Keratinocyte (primary cell): ENCODE measurements at places on chromosomes 12 and 14.

- no peak for DNase-seq
Observed at GRCh38 chr12:84805474-84805858, 107.1 kb downstream of the SLC6A15 start.

DNA sequence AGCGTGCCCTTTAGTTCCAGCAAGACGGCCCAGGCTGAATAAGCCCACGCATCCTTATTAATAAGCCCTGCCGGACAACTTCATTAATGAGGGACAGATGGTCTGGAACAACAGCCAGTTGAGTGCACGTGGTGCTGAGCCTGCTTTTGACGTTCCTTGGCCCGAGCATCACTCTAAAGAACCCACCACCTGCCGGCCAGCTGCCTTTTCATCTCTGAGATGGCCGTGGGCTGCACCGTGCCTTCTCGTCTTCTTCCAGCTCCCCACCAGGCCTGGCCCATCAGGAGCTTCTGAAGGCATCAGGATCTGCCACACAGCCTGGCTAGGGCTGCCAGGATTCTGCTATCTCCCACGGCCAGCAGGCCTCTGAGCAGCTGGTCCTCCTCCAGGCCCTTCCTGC is 80.0 kb downstream of the AACS start:
- DNase-seq: no peak

- no peak for DNase-seq
Observed at GRCh38 chr14:100548295-100548655, 38.9 kb downstream of the BEGAIN start.

DNA sequence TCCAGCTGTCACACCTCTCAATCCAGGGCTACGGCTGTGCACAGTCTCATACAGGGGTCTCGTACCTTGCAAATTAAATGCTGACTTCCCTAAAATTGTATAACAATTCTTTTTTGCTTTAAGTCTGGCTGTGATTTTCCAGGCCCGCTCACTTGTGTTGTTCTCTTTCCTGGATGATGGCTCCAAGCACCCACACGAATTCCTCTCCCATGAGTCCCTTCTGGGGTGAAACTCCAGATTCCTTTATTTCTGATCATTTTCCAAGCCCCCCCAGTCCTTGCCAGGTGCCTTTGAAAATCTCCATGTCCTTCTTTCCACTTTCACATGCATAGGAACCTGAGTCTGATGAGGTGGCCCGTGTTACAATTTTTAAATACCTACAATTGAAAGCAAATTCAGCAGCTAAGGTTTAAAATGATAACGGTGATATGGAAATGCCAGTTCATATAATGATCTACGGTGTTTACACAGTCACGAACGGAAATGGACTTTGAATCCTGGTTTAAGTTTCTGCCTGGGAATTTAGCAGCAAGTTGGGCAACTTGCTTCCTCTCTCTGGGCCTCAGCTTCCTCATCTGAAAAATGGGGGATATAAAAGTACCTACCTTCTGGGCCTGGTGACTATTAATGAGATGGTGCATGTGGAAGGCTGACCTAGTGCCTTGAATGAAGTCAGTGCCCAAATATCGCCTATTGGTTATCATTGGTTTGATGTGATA is 85.5 kb downstream of the STAB2 start:
- DNase-seq: no peak

- DNase-seq: no peak
Observed at GRCh38 chr14:52002542-52002941, 13.2 kb downstream of the RTRAF start.

GRCh38 chr14:94142247-94142646 is 12.8 kb upstream of the IFI27L2 start:
- DNase-seq: no peak

DNA sequence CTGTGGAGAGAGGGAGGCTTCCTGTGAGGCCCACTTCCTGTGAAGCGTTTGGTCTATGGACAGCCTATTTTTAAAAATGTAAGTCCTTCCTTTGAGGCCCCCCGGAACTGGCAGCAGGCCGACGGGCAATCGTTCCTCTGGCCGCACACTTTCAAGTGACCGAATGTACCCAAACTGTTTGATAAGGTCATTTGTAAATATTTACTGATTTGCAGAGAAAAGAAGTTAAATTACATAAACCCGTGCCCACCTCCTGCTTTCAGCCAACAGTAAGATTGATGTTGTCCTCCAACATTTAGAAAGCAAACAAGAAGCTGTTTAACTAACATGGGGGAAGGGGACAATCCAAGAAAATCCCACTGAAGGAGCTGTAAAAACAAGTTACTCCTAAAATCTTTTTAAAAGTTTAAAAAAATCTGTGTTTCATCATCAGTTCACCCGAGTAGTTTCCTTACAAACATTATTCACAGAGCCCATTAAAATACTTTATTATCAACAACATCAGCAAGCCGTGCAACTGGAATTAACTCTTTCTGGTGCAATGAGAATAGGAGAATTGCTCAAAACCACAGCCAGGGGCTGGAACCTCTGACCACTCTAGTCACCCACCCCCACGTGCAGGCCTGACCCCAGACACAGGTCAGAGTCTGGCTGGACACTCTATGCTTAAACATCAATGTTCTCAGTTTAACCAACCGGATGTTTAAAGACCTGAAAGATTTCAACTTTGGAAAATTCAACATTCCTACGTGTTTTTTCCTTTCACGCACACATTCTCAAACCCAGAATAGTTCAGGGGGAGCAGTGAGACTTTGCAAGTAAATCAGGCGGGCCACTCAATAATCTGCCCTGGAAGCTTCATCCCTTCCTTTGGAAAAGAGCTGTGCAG is 65.3 kb downstream of the FOXN3 start:
- no peak for DNase-seq

DNA sequence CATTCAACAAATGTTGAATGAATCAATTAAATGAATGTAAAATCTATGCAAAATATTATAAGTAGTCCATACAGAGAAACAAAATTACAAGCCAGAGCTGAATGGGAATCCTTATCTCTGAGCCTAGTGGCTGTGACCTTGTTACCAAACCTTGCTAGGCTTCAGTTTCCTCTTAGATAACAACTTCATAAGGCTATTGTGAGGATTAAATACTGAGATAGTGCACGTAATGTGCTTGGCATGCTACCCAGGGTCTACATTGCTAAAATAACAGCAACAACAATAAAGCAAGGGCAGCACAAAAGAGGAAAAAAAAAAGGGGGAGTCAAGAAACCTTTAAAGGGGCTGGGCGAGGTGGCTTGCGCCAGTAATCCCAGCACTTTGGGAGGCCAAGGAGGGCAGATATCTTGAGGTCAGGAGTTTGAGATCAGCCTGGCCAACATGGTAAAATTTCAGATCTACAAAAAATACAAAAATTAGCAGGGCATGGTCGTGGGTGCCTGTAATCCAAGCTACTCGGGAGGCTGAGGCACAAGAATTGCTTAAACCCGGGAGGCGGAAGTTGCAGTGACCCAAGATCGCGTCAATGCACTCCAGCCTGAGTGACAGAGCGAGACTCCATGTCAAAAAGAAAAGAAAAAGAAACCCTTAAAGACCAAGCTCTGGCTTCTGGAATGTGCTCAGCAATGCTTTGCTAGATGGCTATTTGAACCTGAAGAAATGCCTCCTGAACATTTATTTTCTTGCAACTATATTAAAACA is 14.1 kb downstream of the STAB2 start:
- no peak for DNase-seq

GRCh38 chr14:102901633-102902032 is 20.8 kb upstream of the AMN start:
- no peak for DNase-seq

DNA sequence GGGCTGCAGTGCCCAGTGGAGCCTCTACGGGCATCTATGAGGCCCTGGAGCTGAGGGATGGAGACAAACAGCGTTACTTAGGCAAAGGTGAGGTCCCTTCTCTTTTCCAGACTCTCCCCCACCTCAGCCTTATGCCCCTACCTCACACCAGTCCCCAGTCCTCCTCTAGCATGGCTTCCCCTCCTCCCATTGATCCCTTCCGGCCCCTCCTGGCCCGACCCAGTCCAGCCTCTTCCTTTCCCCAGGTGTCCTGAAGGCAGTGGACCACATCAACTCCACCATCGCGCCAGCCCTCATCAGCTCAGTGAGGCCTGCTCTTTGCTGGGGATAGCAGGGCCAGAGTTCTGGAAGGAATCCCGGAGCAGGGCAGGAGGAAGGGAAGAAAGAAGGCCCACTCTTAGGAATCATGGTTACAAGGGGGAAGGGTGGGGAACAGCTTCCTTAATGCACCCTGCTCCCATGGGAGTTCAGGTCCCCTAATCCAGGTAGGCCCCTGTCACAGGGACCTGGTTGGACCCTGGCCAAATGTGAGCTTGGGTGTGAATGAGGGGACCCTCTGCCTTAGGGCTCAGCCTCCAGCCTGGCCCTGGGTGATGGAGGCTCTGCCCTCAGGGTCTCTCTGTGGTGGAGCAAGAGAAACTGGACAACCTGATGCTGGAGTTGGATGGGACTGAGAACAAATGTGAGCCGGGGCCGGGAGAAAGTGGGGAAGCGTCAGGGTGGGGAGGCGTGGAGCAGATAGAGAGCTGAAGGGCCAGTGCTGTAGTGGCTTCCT is 2.2 kb downstream of the ENO2 start:
- no peak for DNase-seq

- DNase-seq: no peak
Observed at GRCh38 chr12:45336762-45337596, 121.1 kb downstream of the ANO6 start.

GRCh38 chr12:455821-456220 is 3.9 kb upstream of the B4GALNT3 start:
- DNase-seq: no peak

GRCh38 chr12:109900752-109901580 is 892 bp downstream of the TCHP start:
- no peak for DNase-seq

- DNase-seq: no peak
Observed at GRCh38 chr12:66648033-66648735, 30.7 kb downstream of the GRIP1 start.

GRCh38 chr14:58954901-58955861 is 233.3 kb upstream of the DAAM1 start:
- no peak for DNase-seq

DNA sequence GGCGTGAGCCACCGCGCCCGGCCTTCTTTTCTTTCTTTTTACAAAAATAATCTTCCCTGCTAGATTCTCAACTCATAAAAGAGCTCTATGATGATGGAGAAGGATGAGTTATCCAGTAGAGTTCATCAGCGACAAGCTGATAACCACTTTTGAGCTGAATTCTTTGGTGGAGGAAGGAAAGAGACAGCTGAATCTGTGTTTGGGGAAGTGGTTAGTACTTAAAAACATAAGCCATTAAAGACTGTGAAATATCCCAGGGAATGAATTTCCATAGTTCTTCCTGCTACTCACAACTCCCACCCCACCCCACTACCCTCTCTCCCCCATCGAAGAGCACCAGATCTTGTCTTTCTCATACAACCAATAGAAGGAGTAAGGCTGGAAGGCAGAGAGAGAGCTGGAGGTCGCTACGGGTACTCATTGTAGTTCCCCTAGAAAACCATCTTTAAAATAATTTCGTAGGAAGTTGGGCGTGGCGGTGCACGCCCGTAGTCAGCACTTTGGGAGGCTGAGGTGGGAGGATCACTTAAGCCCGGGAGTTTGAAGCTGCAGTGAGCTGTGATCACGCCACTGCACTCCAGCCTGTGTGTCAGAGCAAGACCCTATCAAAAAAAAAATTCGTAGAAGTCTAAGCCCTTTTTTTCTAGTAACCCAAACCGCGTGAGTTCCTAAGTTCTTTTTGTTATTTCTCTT is 647 bp upstream of the ESPL1 start:
- DNase-seq: no peak

DNA sequence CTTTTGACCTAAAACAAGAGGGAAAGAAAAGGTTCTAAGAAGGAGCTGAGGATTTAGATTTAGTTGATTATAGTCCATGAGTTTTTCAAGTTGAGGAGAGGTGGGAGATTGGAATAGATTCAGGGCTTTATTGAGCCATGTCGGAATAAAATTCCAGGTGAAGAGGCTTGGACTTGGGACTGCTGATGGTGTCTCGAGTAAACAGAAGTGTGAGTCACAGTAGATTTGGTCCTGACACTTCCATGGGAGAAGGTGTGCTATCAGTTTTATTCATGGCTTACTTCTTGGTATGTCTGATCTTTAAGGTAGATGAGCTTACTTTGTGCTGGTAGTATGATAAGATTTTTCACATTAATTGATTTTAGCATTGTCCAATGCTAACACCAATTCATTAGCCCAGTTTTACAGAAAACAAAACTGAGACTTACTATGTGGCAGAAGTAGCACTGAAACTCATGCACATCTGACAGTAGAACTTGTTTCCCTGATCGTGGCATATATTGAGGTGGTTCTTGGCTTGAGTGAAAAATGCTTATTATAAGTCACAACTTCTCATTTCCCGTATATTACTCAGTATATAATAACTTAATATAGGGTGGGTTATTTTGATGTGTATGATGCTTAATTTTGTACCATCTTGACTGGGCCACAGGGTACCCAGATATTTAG is 172.4 kb upstream of the IGF1 start:
- DNase-seq: no peak

GRCh38 chr14:81127785-81128184 is 93.0 kb downstream of the GTF2A1 start:
- DNase-seq: no peak

GRCh38 chr12:77225373-77225772 is 160.0 kb upstream of the E2F7 start:
- DNase-seq: no peak

DNA sequence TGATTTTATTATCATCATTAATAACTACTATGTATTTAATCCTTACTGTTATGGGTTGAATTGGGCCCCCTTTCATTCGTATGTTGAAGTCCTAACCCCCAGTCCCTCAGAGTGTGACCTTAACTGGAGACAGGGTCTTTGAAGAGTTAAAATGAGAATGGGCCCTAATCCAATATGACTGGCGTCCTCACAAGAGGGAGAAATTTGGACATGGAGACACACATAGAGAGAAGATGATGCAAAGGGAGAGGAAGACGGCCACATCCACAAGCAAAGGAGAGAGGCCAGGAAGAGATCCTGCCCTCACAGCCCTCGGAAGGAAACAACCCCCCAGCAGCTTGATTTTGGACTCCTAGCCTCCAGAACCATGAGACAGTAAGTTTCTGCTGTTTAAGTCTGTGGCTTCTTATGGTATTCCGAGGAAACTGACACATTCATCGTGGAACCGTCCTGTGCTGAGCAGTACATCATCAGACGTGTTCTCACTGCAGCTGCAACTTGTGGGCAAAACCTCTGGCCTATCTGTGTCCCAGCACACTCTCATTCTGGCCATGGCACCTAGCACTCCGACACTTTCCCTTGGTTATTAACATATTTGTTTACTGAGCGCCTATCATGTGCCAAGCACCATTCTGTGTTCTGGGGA is 127.6 kb downstream of the SLC38A6 start:
- DNase-seq: no peak

DNA sequence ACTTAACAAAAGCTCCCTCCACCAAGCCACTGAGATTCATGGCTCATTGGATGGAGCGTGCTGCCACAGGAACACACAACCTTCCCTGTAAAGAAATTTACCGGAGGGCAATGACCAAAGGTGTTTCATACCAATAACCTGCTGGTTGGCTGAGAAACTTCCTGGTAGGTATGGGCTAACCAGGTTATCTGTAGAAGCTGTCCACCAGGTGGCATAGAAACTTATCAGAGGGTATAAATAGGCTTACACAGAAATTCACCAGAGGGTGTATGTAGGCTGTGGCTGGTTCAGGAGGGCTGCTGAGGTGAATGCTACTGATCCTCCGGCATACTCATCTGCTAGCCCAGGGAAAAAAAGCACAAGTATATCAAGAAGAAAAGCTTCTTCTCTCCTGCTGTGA is 27.1 kb upstream of the MTERF2 start:
- DNase-seq: peak; percentile 72

- DNase-seq: no peak
Observed at GRCh38 chr12:6084969-6085450, 39.5 kb downstream of the VWF start.
